AG09309 (cell line): ENCODE measurements at places on chromosomes 16 and 17.

DNA sequence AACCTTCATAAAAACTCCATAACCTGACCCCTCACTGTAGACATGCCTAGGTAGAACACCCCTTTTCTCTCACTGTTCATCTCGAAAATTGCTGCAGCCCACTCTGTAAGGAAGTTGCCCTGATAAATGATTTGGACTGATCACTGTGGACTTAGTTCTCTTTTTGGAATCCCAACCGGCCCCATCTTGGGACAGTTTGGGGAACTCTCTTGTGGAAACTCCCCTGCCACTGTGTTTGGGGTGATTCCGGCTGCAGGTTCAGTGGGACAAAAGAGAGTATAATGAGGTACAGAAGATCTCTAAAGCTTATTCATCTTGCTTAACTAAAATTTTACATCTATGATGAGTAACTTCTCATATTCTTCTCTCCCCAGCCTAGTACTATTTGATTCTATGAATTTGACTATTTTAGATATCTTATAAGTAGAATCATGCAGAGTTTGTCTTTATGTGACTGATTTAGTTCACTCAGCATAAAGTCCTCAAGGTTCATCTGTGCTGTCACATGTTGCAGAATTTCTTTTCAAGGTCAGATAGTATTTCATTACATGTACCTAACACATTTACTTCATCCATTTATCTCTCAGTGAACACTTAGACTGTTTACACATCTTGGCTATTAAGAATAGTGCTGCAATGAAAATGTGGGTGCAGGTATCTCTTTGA is 84.9 kb downstream of the ABCA8 start:
- DNase-seq, result no peak

- DNase-seq, result no peak
These were observed 47.5 kb upstream of the ERN1 start for GRCh38 chr17:64177311-64178010.

DNA sequence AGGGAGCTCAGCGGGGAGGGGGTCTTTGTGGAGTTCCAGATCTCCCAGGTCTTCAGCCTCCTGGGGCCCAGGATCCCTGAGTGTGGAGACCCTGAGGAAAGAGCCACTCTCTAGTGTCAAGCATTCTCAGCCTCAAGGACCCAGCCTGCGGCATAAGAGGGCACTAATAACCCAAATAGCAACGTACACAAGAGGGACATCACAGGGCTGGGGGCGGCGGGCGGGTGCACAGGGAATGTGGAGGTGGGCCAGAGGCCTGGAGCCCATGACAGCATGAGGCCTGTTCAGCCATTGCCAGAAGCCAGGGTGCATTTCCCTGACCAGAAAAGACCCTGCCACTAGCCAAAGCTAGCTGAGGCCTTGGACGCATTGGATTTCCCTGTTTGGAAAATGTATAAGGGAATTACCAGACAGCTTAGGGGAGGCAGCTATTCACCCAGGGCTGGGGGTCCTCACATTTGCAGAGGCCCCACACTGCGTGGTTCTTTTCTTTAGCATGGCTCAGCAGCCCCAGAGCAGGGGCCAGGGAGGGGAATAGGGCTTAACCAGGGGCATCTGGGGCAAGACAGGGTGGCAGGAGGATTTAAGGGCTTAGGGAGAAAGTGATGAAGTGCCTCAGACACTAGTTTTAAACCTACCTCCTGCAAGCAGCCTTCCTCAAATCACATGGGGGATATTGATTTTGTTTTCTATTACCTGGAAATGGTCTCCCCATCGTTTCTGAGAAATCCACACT is 13.5 kb upstream of the ALOX15B start:
- no peak for DNase-seq

GRCh38 chr16:86459266-86459665 is 51.1 kb upstream of the FOXF1 start:
- no peak for DNase-seq

GRCh38 chr17:75096082-75096625 is 8.4 kb downstream of the SLC16A5 start:
- no peak for DNase-seq

GRCh38 chr16:3030222-3031212 is 6.2 kb downstream of the BICDL2 start:
- DNase-seq, result no peak

DNA sequence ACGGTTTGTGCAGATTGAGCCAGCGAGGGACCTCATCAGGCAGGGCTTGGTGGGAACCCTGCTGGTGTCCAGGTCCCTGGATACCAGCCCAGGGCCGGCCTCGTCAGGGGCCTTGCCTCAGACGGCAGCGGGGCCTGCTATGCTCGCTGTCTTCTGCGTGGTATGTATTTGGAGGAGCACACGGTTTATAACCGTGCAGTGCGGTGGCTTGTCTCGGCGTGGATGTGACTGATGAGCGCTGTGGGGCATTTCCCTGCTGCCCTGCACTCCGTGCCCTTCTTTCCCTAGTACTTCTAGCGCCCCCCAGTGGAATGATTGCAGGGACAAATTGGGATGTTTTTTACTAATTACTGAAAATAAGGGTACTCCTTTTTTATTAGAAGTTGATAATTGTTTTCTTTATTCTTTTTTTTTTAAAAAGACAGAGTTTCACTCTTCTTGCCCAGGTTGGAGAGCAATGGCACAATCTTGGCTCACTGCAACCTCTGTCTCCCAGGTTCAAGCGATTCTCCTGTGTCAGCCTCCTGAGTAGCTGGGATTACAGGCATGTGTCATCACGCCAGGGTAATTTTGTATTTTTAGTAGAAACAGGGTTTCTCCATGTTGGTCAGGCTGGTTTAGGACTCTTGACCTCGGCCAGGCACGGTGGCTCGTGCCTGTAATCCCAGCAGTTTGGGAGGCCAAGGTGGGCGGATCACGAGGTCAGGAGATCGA is 15.3 kb downstream of the TBCD start:
- DNase-seq, result no peak

DNA sequence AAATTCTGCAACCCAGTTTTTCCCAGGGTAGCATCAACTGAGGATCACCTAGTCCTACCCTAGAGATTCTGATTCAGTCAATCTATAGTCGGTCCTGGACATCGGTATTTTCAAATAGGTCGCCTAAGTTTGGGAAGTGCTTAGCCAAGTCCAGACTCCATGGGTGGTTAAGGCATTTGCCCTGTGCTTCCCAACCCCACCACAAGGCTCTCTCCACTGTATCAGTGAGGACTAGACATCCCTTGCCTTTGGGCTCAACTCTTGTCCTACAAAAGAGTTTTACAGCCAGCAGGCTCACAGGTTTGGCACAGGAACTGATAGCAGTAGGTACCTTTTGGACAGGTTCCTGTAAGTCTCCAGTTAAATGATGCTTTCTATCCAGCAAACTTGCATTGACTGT is 13.8 kb downstream of the HYDIN start:
- DNase-seq, result no peak

- DNase-seq, result no peak
These were observed 300 bp downstream of the CTRB1 start for GRCh38 chr16:75219088-75219487.

DNA sequence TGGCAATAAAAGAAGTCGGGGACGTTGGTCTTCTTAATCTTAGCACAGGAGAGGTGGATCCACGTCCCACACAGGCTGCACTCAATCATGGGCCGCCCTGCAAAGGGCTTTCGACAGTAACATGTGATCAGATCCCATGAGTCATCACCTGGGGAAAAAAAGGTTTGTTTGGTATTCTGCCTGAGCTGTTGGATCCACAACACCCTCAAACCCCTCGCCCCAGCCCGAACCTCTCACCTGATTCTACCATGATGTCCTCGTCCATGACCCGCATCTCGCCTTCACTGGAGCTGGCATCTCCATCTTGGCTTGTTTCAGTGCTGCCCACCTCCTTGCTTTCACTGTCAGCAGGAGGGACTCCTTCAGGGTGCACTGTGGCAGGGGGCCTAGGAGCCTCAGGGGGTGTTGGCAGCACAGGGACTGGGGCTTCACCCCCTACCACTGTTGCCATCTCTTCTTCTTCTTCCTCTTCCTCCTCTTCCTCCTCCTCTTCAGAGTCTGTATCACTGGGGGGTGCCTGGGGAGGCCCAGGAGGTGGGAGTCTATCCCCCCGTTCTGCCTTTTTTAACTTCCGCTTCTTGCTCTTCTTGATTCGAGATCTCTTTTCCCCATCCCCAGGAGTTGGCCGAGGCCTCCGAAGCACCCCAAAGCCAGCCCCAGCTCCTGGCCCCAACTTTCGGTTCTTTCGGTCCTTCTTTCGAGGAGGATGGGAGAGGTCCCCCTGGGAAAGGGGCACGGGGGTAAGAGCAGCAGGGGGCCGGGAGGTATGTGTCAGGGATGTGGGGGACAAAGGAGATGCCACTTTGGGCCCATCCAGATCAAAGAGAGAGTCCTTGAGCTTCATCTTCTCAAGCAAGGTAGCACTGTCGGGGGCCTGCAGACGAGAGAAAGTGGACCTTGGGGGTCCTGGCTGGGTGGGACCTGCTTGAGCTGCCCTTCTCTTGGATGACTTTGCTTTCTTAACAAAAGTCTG is 1.7 kb upstream of the DVL2 start:
- DNase-seq, result no peak

DNA sequence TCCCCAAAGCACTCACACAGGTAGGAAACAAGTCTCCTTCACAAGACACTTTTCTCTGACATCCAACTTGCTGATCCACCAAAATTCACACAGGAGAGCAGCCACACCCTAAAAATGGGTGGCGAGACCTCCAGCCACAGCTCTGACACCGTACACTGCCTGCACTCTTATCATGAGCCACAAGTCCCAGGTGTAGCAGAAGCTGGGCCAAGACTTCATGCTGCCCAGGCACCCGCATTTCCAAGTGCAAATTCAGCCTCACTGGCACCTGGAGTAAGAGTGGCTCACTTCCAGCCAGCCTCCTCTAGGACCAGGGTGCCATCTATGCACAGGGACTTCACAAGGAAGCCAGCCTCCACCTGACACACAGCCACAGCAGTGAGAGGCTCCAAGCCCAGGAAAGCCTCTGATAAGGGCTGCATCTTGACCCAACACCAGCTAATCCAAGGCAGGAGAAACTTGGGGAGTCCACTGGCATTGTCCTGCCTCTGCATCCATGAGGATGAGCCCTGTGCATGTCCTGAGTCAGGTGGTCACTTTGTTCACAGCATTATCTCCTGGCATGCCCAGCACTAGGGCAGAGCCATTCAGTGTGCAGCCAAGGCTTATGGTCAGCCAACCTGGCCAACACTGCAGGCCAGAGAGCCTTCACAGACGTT is 2.6 kb upstream of the ZNF768 start:
- no peak for DNase-seq

GRCh38 chr17:49873466-49873865 is 25.6 kb upstream of the TAC4 start:
- no peak for DNase-seq

DNA sequence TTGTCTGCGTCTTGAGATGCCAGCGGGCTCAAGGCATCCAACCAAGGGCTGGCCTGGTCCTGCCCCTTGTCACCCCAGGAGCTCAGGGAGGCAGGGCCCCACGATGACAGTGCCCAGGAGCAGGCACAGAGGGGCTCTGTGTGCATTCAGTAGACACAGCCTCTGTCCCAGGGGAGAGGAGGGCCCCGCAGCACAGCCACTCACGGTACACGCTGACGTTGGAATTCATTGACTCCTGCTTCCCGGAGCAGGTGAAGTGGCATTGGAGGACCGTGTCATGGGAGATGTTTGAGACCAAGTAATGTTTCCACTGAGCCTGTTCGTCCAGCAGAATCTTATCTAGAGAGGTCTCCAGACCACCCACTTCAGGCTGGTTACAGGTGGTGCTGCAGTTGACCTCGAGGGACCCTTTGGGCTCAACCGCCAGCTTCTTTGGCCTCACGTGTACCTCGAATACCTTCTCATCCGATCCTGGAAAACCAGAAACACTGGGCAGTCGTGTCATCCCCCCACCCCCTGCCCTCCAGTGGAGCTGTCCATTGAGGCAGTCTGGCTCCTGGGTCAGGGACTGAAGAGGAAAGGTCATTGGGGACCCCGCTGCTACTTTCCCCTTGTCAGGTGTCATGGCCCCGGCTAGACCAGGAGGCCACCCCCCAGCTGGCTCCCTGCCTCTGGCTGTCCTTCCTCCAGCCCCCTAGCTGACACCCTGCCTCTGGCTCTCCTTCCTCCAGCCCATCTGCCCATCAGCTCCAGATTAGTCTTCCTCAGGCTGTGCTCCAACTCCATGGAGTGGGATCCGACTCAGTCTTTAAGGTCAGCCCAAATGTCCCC is 7.0 kb downstream of the PRR29 start:
- no peak for DNase-seq

DNA sequence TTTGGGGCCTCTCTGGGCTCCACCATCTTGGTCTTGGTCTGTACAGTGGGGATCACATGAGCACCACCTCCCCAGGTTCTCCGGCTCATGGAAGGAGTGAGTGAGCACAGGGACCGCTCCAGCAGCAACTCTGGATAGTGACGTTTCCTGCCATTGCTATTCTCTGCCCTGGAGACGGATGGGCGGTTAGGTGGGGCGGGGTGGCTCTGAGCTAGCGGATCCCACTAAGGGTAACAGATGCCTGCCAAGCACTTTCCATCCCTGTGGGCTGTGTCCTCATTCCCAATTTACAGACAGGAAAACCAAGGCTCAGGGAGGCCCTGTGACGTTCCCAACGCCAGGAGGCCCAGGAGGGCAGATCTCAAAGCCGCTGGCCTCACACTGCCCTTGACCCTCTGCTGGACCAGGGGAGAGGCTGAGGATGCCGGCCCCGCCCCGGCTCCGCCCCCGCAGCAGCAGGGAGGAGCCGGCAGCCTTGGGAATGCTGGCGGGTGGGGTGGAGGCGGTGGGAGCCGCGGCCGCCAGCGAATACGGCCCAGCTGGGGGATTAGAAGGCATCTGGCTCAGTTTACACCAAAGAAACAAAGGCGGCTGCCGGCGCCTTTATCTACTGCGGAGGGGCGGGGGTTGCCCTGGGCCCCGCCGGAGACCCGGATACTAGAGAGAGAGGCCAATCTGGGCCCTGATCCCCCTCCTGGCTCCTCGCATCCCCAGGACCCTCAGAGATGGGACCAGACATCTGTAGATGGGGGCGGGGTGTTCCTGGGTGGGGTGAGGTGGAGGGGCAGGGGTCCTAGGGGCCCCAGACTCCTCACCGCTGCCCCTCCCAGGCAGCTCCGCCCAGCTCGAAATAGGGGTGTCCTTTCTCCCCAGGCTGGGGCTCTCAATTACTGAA is 122.3 kb upstream of the CIBAR2 start:
- DNase-seq, result no peak

GRCh38 chr16:28108590-28109247 is 45.2 kb upstream of the GSG1L start:
- no peak for DNase-seq

GRCh38 chr17:67619555-67619954 is 98.2 kb upstream of the NOL11 start:
- no peak for DNase-seq

- DNase-seq, result peak; percentile 17
These were observed 43.8 kb downstream of the RABEP1 start for GRCh38 chr17:5325851-5326250.

- DNase-seq, result no peak
These were observed 145.5 kb upstream of the SOX9 start for GRCh38 chr17:71975331-71975801.
